ENCODE measurements at places on chromosomes 1 and 21.

DNA sequence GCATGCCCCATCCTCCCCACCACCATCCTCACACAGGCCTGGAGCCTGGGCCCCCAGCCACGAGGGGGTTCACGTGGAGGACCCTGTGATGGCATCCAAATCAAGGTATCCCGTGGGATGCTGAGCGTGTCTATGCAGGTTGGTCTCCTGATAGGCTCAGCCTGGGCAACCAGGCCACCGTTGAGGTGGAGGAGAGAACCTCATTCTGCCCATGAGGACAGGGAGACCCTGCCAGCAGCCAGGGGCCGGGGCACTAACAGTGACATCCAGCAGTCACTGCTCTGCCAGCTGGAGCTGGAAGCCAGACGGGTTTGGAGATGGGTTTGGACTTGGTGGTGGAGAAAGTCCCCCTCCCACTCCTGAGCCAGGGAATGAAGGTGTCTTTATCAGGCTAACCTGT is 582.8 kb downstream of the MATN1 start:
- DNase-seq, result no peak

GRCh38 chr1:4587721-4588120 is 66.7 kb upstream of the AJAP1 start:
- DNase-seq, result no peak

GRCh38 chr1:96840396-96840795 is 118.8 kb downstream of the PTBP2 start:
- DNase-seq, result no peak

DNA sequence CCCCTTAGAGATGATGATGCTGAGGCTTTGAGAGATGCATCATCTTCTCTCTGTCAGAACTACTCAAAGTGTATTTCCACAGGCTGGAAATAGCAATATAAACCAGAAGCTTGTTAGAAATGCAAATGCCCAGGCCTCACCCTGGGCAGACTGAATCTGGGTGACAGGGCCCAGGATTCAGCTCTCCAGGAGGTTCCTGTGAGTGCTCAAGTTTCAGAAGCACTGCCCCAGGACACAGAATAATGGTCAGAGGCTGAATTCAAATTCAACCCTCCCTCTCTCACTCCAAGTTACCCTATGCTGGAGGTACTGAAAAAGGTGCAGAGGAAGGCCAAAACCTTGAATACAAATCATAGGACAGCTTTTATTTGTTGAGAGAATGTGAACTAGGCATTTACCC is 98.5 kb upstream of the NGF start:
- no peak for DNase-seq

DNA sequence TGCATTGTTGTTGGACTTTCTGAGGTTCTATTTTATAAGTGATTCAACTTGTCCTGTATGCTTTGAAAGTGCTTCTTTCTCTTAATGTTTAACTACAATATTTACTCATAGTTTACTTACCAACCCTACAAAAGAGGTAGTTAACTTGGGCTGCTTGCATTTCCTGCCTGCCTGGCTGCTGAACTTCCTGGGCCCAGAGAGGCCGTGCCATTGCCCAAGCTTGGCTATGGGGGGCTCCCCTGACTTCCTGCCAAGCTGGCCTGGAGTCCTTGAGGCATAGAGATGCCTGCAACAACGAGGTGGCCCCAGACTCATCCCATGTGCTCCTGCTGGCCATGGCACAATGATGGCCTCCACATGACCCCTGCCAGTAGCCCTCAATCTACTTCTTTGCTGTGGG is 361.6 kb upstream of the PLD5 start:
- DNase-seq, result no peak

GRCh38 chr1:212558693-212559480 is 49.7 kb upstream of the ATF3 start:
- peak; percentile 85 for DNase-seq

- no peak for DNase-seq
Observed at GRCh38 chr1:219537223-219537631, 75.7 kb downstream of the ZC3H11B start.

GRCh38 chr1:35555601-35556477 is 1.4 kb downstream of the KIAA0319L start:
- DNase-seq, result no peak

- no peak for DNase-seq
Observed at GRCh38 chr1:192802406-192802805, 6.4 kb upstream of the RGS2 start.

GRCh38 chr1:84202126-84202525 is 58.1 kb downstream of the PRKACB start:
- no peak for DNase-seq

DNA sequence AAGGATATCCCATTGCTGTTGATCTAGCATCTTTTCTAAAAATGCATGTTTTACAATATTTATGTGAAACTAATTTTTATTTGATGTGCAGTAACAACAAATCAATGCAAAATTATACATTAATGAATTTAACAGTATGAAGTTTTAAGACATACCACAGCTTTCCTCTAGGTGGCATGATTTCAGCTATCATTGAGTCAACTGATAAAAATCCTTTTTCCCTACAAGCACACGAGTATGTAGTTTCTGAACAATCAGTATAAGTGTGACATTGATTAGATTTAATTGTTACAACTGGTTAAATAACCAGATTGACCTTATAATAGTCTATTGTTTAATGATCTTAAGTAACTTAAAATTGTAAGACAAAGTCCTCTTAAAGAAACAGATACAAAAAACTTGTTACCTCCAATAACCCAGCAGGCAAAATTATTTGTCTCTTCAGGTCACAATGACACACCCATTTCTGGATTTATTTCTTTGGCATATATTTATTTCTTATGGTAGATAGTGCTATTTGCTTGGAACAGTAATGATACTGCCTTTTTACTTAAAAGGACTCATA is 5.8 kb upstream of the TGFB2 start:
- DNase-seq, result no peak

DNA sequence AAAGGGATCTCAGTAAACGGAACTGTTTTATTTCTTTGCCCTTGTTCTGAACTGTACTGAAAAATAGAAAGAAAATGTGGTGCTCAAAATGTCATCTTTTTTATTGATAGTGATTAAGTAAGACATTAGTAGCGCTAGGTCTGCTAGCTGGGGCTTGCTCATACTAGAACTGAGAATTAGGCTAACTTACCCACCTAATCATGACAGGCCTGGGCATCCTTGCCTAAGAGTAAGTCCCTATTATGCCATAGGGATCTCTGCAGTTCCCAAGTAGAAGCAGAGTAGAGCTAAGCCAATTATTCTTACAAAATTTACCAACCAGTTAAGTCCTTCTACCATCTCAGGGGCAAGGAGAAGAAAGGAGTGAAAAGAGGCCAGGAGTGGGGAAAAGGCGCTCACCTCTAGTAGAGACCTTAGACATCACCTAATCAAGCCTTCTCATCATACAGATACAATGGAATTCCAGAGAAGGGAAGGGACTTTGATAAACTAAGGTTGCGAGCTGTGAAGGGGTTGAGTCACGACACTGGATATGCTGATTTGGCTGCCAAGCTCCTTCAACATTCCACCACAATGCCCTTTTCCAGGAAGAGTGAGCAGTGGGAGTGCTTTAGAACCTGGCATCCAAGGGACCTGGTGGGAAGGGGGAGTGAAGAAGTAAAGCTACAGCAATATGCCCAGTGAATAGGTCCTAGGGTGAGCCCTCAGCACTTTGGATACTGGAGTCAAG is 27.7 kb upstream of the RPTN start:
- no peak for DNase-seq

DNA sequence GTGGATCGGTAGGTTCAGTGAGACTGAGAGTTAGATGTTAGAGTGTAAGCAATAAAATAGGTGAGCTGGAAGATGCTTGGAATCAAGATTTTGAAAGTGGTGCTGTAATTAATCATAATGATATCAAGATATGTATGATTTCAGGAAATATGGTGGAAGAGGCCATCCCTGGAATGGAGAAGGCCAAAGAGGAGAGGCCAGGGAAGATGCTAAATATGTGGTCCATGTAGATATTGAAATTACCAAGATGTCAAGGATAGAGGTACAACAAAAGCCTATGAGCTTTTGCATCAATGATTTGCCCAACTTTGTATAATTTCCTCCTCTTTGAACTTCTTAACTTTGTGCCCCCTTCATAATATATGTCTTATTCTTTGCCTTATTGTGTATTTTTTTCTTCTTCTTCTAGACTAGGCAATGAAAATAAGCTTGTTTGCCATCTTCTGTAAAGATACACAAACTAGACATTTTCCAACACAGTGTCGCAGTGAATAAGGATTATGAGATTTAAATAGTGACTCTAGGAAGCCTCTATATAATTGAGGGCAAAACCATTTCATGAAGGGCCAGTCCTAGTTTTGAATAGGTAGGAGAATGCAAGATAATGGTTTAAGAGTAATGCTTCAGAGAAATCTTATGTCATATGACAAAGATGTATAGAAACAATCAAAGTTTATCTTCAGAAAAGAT is 8.9 kb downstream of the PTGS2 start:
- no peak for DNase-seq

- DNase-seq, result no peak
Observed at GRCh38 chr1:39943471-39944290, 11.3 kb upstream of the MFSD2A start.
